Activated T-helper 1 cell treated with anti-CD3 and anti-CD28 coated beads, Interleukin-2, amount 50 U/mL, for 16 hours (primary cell): ENCODE measurements at places on chromosomes 3 and 15.

DNA sequence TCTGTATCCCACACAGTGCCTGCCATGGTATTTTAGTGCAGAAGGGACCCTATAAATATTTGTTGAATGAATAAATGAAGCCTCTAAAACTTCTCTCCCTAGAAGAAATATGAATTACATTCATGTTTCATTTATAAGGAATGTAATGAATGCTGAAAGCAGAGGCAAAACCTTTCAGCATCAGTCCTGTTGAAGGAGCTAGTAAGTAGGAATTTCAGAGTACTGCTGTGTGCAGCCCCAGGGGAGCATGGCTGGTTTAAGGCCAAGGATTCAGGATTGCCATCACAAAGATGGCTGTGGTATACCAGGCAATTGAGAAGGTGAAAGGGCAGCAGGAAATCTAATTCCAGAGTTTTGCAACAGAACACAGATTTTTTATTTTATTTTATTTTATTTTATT is 1131.4 kb downstream of the IGSF11 start:
- DNase-seq, result no peak

- no peak for DNase-seq
Observed at GRCh38 chr15:51386029-51386428, 44.6 kb downstream of the GLDN start.

- no peak for DNase-seq
Observed at GRCh38 chr3:168165390-168166269, 69.9 kb upstream of the GOLIM4 start.

DNA sequence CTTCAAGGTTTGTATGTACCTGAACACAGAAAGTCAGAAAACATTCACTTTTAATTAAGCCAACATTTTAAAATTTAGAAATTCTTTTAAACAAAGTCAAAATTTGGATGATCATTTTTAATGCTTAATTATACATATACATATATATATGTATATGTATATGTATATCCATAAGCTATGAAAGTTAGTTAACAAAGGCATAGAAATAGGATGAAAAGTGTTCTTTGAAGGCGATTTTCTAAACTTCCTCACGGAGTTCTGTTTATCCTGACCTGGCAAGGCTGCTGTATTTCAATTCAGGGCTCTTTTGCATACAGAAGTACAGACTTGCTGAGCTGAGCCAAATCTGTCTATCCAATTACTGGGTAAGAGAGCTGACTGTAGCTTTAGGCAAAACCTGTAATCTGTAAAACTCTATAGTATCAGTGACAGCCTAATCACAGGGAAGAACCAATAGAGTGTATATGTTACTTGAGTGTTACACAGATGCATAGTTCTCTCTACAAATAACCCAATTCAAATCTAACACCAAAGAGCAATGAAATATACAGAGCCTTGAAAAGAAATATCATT is 32.1 kb upstream of the THRB start:
- no peak for DNase-seq

- DNase-seq, result no peak
Observed at GRCh38 chr3:17938313-17938712, 195.9 kb upstream of the TBC1D5 start.

- DNase-seq, result no peak
Observed at GRCh38 chr15:60945196-60945595, 283.9 kb downstream of the RORA start.

- no peak for DNase-seq
Observed at GRCh38 chr3:54841471-54841870, 86.4 kb downstream of the LRTM1 start.
